ENCODE measurements at places on chromosomes 5 and 9.

GRCh38 chr5:87076931-87077330, 190.8 kb upstream of the RASA1 start:
- no peak for DNase-seq

DNA sequence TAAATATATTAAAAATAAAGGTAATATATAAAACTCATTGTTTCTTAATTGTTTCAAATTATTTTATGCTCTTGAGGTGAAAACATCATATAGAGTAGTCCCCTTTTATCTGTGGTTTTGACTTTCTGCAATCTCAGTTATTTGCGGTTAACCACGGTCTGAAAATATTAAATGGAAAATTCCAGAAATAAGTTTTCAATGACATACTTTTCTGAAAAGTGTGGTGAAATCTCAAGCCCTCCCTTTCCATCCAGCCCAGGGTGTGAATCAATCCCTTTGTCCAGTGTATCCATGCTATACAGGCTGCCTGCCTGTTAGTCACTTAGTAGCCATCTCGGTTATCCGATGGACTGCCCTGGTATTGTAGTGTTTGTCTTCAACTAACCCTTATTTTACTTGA, 546.7 kb upstream of the DMAC1 start:
- no peak for DNase-seq

GRCh38 chr5:6317116-6317798, 61.1 kb downstream of the MED10 start:
- DNase-seq: no peak

GRCh38 chr9:137250329-137251193, 525 bp upstream of the STPG3 start:
- no peak for DNase-seq

GRCh38 chr5:163248871-163249270, 188.5 kb upstream of the CCNG1 start:
- DNase-seq: no peak

DNA sequence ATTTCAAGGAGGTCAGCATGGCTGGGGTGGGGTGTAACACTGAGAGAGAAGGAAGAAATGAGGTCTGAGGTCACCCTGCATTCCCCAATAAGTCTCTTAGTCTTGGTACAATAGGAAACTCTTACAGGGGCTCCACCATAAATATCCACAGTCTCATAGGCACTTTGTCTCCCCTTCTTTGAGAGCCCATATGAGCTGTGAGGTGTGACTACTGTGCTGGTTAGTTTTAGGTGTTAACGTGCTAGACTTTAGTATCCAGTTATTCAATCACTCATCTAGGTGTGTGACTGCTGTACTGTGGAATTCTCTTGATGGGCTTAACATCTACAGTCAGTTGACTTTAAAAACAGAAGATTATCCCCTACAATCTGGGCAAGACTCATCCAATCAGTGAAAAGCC, 378.1 kb upstream of the RFX3 start:
- DNase-seq: no peak

- no peak for DNase-seq
These were observed 123.3 kb upstream of the SLC12A2 start for GRCh38 chr5:127960270-127960691.

DNA sequence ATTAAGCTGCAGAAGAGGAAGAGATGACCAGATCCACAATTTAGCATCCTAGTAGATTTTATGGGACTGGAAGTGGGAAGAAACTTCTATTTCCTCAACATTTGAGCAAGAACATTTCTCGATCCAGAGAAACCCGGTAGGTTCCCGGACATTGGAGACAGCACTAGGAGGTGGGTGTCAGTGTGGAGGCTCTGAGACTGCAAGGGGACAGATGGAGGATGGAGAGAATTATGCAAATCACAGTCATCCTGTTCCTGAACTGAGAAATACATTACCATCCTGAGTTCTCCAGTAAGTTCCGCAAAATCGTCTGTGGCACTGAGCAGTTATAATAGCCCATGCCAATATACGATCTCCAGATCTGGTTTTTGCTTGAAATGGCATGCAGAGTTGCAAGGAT, 25.6 kb downstream of the GLDC start:
- no peak for DNase-seq

- DNase-seq: no peak
These were observed 7.2 kb upstream of the RPL26L1 start for GRCh38 chr5:172952034-172952511.

GRCh38 chr5:131109540-131110255, 55.4 kb downstream of the HINT1 start:
- no peak for DNase-seq

GRCh38 chr9:16154521-16155078, 601.8 kb downstream of the CCDC171 start:
- peak; percentile 85 for DNase-seq

DNA sequence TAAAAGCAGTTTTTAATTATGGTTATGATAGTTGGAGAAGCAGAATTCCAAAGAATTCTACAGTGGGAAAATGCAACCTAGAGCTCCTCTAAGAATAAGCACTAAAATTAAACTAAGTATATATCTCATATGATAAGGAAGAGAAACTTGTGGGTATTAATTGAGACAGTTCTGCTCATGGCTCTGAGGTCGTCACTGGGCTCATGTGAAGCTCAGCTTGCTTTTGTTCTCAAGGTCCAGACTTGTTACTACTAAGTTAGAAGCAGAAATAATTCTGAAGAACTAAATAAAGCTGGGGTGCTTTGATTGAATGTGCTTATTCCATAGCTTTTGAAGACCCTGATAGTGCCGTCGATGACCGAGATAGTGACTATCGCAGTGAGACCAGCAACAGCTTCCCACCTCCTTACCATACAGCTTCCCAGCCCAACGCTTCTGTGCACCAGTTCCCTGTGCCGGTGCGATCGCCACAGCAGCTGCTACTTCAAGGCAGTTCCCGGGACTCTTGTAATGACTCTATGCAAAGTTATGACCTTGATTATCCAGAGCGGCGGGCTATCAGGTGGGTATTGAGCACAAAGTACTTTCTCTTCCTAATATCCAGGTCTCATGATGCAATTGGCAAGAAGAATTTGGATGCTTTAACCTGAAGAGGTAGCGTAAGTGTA, 133.7 kb downstream of the UNC13B start:
- DNase-seq: no peak

DNA sequence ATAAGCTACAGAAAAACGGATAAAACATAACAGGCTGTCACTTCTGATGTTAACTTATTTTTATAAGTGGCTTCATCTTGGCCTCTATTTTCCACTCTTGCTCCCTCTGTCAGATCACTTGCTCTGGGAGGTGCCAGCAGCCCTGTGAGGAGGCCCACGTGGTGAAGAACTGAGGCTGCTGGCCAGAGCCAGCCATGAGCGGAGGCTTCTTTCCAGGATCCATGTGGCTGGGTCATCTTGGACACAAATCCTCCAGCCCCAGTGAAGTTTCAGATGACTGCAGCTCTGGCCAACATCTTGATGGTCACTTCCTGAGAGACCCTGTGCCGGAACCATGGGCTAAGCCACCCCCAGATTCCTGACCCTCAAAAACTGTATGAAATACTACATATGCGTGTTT, 7.5 kb upstream of the CMBL start:
- no peak for DNase-seq

DNA sequence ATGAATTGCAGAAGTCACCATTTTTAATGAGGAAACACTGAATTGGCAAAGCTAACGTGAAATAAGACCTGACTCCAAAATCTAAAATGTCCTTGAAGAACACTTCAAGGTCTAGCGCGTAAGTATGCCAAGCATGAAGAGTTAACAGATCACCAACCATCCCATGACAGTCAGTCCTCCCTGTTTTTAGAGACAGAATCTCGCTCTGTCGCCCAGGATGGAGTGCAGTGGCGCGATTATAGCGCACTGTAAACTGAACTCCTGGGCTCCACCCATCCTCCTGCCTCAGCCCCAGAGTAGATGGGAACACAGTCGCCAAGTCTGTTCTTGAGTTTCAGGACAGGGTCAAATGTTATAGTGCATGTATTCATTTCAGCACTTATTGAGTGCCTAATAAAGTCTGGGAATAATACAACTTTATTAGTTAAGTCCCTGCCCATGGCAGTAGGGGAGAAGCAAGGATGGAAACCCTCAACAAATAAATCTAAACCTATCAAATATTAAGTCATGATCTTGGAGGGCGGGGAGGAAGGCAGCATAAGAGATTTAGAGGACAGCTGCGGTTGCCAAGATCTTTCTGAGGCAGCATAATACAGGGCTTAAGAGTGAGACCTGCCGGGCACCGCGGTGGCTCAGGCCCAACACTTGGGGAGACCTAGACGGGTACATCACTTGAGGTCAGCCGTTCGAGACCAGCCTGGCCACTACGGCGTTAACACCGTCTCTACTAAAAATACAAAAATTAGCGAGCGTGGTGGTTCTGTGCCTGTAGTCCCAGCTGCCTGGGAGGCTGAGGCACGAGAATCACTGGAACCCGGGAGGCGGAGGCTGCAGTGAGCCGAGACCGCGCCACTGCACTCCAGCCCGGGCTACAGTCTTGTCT, 1.1 kb downstream of the ATPSCKMT start:
- DNase-seq: no peak

- DNase-seq: no peak
These were observed 17.9 kb upstream of the POC5 start for GRCh38 chr5:75734913-75735789.

- no peak for DNase-seq
These were observed 3.1 kb downstream of the RNF44 start for GRCh38 chr5:176533894-176534611.

- DNase-seq: no peak
These were observed at the start of gene CCDC180 for GRCh38 chr9:97307500-97308163. CCDC180 (plus strand) TSS chr9:97307659; CDS start chr9:97308064, 405 bp downstream.

DNA sequence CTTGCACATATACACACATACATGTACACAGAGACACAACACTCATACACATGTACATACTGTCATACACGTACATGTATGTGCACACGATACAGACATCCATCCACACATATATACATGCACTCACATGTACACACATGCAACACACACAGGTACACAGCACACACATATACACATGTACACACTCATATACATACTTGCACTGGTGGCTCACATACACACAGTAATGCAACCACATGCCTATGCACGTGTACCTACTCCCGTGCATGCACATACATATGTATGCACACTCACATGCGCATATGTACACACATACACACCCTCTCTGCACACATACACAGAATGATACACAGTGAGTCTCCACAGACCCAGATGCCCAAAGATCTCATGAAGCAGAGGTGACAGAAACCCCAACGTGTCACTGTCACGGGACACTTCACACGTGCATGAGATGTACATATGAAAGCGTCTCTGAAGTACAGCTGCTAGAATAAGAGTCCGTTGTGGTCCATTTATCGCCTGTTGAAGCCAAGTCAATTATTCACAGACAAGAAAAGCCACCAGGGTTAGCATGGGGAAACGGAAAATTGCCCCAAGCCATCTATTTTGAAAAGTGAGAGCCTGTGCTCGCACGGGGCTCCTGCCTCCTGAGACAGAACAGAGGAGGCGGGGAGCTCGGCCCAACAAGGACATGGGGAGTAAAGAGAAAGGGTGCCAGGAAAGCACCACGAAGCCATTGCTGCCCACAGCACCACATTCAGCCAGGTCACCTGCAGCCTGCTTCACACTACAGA, 24.9 kb downstream of the LPCAT1 start:
- no peak for DNase-seq

DNA sequence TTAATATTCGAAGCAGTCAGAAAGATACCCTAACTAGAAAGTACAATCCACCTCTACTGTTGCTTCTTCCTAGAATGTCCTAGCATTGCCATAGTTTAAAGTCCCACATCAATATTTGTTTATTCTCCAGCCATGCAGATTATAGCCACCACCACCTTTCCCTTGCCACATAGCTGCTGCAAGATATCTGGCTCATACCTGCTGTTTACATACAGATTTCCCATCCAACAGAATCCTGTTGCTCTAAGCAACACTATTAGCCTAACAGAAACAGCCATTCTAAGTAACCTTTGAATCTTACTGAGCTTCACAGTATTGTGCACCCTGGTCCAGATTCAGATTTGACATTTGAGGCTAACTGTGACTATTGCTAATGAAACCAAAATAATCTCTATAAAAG, 45.6 kb downstream of the GNAQ start:
- DNase-seq: no peak

DNA sequence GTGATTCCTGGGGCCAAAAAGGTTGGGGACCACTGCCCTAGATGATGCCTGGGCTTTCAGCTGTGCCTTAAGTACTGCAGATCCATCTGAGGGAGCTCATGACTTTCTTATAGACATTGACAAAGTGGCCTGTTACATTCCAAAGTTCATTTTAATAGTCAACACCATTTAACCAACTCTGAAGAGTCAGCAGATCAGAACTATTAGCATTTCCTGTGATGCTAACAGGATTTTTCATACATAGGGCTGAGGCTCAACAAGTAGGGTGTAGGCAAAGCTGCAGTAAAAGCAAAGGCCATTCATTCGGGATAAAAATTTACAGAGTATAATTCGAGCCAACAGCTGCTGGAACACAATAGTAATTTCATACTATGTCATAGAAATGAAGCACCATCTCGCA, 105.4 kb downstream of the LPAR1 start:
- DNase-seq: no peak

DNA sequence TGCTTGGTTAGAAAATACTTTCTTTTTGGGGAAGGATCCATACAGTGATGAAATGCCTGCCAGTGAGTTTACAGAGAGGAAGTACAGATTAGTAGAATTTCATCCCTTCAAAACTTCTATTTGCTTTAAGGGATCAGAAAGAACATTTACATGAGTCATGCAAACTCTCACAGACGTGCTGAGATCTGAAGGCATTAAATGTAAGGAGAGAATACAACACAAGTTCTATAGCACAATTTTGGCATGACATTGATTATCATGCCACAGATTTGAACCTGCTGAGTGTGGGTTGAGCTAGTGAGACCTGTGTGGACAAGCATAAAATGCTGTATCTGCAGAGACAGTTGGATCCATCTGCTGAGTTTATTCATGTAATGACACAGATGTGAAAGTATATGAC, 613.6 kb upstream of the SEMA6A start:
- no peak for DNase-seq

DNA sequence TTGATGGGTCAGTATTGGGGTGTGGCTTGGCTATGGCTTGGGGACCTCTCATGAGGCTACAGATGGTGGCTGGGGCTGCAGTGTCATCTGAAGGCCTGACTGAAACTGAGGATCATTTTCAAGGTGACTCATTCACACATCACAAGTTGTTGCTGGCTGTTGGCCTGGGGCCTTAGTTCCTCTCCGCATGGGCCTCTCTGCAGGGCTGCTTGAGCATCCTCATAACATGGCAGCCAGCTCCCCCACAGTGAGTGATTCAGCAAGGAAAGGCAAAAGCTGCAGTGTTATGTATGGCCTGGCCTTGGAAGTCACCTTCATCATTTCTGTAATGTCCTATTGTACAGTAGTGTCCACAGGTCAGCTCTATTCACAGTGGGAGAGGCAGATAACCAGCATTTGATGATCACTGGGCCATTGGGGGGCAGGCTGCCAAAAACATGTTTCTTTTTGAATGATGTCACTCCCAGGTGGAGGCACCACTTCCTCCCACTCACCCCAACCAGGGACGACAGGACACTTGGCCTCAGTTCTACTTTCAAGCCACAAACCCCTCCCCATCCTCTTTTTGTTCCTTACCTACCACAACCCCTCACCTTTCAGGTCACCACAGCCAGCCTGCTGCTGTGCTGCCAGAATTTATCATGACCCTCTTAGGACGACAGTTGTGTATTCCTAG, 14.4 kb downstream of the FGD3 start:
- DNase-seq: no peak

GRCh38 chr5:124885490-124885889, 139.1 kb upstream of the ZNF608 start:
- DNase-seq: no peak

GRCh38 chr5:163260961-163261360, 176.4 kb upstream of the CCNG1 start:
- no peak for DNase-seq

- DNase-seq: no peak
These were observed 213.7 kb downstream of the FSTL4 start for GRCh38 chr5:133398646-133399101.

GRCh38 chr5:78578015-78578414, 70.6 kb downstream of the LHFPL2 start:
- DNase-seq: no peak

Measured in NCI-H1105 (cell line).